Effector CD4-positive, alpha-beta T cell (primary cell): ENCODE measurements at places on chromosomes 11 and 22.
A peak's percentile ranks its signal among the peaks of the same experiment; 100 is the strongest.

- no peak for DNase-seq
Observed at GRCh38 chr11:92449222-92449621, 224.6 kb downstream of the FAT3 start.

- DNase-seq: no peak
Observed at GRCh38 chr11:1967641-1968225, 20.6 kb downstream of the MRPL23 start.

DNA sequence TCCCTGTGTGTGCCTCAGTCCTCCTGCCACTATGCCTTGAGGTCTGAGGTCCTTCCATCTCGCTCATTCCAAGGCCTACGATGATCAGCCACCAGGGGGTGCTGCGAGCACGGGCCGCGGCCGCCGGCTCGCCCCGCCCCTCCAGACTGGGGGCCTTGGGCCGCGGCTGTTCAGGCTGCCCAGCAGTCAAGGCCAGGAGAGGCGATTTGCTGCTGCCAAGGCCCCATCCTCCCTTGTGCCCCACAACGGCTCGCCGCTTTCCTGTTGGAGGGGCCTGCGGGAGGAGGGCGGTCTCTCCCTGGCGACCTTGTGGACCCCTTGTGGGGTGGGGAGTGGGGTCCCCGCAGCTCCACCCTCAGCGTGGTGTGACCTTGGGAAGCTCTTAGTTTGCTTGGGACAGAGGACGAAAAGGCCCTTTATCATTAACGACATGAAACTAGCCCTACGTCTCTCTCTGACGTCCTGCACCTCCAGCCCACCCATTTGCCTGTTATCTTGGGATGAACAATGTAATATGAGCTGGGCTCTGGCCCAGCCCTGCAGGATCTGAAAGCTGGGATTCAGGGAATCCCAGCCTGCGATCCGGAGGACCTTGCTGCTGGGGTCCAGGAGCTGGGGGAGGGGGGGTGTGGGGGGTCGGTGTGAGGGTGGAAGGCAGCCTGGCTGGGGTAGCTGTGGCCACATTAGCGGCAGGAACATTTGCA lies 5.3 kb upstream of the GALR3 start:
- peak; percentile 72 for DNase-seq

DNA sequence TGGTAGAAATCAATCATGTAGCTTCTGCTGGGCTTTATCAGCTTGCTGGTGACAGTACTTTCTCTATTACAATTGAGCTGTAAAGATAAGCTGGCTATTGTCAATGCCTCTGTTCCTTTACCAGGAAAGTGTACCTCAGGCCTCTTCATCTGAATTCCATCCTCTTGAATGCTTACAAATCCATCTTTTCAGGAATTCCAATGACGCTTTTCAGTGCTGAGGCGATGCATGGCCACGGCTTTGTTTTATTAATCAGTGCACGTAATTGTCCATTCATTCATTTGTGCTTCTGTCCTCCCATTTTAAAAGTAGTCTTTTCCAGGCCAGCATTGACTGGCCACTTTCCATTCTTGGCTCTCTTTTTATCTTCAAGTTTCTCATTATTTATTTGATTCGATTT lies 202.0 kb downstream of the PGR start:
- no peak for DNase-seq

DNA sequence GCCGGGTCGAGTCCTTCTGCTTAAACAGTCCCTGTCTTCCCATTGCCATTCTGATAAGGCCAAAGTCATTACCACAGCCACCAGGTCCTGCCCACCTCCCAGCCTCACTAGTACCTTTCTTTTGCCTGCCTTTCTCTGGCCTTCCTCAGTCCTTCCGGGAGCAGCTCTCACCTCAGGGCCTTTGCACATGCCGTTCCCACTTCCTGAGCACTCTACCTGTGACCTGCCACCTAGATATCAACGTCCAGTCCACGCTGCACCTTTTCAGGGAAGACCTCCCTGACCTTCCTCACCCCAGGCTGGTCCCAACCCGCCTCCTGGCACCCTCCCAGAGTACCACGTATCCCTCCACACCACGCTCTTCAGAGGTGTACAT lies 7.8 kb upstream of the OSM start:
- no peak for DNase-seq

GRCh38 chr11:69726019-69726418 lies 22.2 kb upstream of the FGF19 start:
- no peak for DNase-seq

DNA sequence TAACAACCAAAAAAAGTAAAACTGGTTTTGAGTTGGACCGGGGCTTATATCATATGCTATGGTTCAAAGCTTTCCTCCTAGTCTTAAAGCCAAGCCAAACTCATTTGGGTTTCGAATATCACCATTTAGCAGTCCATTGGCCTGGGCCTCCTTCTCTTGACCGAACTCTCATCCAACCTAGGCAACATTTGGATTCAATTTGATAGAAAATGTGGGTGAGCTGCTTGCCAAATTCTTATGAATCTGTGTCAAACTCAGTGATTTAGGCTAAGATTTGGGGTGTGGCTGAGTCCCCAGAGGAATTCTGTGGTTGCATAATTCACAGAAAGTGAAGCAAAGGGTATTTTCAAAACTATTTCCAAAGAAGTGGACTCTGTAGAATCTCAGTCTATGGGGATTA lies 83.7 kb downstream of the BLID start:
- DNase-seq: no peak

DNA sequence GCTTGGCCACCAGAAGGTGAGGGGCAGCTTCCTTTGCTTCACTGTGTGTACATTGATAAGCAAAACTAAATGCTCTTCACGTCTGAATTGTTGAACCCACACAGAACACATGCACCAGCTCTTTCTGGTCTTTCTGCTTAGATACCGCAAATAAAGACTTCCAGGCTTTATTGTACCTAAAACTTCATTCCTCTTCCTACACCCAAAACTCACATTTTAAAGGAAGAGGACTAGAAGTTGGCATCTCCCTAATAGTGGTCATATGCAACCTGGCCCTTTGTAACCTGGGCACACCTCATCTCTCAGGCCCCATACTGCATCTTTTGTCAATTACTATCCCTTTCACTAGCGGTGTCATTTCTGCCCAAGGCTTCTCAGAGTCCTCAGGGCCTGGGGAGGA lies 5.9 kb downstream of the SLC17A6 start:
- no peak for DNase-seq

GRCh38 chr11:68011051-68011943 lies 1.2 kb downstream of the ALDH3B1 start:
- DNase-seq: no peak

DNA sequence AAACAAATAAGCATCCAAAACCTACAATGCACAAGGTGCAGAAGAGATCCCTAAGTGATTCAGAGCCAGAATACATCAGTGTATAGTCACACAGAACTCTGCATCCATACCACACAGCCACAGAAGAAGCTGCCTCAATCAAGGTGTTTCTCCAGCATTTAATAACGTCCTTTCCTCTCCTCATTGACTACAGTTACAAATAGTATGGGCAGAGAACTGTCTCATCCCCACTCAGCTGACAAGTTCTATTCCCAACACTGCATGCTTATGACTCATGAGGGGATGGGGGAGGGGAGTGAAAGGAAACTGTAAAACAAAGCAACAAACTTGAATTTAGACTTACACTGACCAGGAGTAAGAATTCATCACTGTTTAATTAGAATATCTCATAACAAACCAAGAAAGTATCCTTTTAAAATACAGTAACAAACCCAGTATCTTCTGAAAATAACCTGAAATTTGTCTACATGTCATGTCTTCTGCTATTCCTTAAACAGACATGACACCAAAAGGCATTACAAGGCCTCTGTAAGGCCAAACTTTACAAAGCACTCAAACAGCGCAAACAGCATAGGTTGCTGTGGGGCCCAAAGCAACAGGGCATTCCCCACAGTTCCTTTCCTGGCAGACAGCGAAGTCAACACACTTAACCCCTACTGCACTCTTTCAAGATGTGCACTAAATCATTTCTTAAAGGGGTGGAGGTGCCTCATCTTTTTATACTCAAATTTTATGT lies 29.3 kb downstream of the CELF1 start:
- peak; percentile 36 for DNase-seq

DNA sequence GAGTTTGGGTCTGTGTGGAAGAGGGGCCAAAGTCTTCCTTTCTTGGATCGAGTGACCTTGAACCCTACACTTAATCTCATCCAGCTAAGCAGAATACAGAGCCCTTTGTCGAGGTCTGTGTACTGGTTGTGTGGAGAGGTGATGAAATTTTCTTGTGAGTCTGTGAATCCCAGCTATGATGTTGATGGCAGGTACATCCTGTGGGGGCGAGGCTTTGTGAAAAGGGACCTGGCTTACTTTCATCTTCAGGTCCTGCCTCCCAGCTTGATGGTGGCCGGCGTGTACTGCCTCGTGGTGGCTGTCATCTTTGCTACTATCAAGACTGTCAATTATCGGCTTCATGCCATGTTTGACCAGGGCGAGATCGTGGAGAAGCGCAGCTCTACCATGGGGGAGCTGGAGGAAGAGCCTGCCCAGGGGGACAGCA lies 1.0 kb downstream of the PCNX3 start:
- no peak for DNase-seq
